ENCODE measurements at places on chromosomes 13 and 19.

DNA sequence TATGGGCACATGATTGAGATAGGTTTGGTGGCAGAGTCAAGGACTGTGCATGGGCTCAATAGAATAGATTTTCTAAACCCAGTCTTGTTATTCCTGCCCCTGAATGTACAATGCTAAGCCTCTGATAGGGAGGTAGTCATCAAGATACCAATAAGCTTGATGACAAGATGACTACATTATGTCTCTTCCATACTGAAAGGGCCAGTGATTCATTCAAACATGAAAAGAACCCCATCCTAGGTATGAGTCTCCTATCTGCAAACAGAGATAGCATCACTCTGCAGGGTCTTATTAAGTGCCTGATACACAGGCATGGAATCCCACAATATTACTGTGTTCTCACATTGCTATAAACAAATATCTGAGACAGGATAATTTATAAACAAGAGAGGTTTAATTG, 40.3 kb upstream of the UFM1 start:
- no peak for DNase-seq

GRCh38 chr19:55339889-55340783, 460 bp downstream of the KMT5C start:
- DNase-seq: no peak

- no peak for DNase-seq
Measured at GRCh38 chr13:79936368-79937136, 404.4 kb downstream of the SPRY2 start.

- no peak for DNase-seq
Measured at GRCh38 chr13:97386801-97387484, 47.0 kb upstream of the RAP2A start.

GRCh38 chr19:18102916-18103542, 5.5 kb downstream of the MAST3 start:
- no peak for DNase-seq

GRCh38 chr13:85255978-85256377, 543.2 kb downstream of the SLITRK6 start:
- DNase-seq: no peak

DNA sequence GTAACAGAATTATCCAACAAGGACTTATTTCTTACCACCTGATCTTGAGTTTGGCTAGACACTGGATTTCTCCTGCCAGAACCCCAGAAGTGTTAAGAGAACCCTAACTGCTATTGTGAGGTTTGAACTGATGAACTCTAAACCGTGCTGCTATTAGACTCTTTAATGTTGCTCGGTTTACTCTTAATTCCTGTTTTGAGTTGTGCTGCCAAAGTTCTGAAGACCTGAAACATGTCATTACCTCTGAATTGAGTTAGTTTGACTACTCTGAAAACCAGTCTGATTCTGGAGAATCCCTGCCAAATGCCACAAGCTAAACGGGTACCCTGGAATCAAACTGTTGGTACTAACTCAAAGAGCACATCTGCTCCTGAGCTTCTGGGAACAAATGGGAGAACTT, 215.5 kb downstream of the KLF12 start:
- no peak for DNase-seq

DNA sequence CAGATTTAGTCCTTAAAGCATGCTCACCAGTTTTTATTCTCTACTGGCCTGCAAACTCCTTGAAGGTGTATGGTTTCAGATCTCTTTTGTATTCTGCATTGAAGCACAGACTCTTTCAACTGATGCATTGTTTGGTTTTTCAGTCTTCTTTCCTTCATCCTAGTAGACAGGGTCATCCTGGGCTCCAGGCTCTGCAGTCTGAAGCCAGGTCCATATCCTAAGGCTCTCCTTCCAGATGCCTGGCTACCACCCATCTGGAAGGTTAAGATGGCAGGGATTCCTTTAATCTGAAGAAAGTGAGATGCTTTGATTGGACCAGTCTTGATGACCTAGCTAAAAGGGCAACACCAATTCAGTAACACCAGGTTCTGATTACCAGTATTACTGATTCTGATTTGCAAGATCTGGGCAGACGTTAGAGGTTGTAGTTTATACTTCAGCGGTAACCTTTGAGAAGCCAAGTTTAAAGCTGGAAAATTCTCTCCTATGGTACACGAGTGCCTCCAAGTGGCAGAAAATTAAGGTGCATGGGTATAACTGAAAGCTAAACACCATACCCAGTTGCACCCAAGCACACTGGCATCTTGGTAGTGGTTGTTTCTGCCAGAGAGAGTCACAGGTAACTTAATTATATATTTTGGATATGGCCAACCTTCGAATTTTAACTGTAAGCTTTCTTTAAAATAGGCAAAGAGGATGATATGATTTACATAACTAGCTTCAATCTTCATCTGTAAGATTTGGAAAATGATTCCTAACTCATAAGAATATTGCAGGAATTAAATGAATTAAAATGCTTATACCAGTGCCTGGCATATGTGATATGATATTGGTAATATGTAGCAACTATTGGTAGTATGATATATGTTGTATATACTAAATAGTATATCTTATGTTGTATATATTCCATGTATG, 1651.9 kb upstream of the MIR17HG start:
- no peak for DNase-seq

DNA sequence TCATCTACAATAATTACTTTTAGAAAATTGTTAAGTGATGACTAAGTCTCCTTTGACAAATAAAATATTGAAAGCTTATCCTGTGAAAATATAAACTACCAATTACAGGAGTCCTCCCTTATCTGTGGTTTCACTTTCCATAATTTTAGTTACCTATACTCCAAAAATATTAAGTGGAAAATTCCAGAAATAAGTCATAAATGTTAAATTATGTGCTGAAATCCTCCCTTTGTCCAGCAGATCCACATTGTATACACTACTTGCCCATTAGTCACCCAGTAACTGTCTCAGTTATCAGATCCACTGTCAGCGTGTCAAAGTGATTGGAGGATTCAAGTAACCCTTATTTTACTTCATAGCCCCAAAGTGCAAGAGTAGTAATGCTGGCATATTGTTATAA, 98.1 kb downstream of the SERP2 start:
- DNase-seq: no peak

- DNase-seq: no peak
Measured at GRCh38 chr19:56900573-56901097, 60.1 kb upstream of the PEG3 start.

GRCh38 chr13:44198826-44199225, 174.8 kb upstream of the SERP2 start:
- DNase-seq: no peak

DNA sequence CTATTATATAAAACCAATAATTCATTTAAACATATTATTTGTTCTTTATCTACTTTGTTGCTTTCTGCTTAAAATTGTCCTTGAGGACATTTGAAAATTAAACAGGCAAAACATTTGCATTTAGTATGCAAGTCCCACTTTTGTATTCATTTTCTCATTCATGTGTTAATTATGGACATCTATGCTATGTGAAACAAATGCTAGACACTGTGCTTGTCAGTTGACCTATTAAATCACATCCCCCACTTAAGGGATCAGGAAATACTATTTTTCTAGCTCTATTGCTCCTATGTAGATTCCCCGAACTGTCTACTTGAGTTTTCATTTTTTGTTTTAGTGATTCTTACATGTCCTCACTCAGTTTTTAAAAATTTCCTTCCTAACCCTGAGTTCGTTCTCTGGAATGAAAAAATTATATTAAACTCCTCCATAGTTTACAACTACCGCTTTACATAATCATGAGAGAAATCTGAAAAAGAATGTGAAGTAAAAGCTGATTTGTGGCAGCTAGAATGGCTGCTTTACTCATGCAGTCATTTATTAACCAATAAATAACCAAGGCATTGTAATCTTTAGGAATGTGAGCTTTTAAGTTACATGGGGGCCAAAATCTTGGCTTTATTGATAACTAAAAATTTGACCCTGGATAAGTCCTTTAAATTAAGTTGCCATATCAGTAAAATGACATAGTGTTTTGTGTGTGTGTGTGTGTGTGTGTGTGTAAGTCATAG, 188.5 kb downstream of the LIG4 start:
- DNase-seq: no peak

DNA sequence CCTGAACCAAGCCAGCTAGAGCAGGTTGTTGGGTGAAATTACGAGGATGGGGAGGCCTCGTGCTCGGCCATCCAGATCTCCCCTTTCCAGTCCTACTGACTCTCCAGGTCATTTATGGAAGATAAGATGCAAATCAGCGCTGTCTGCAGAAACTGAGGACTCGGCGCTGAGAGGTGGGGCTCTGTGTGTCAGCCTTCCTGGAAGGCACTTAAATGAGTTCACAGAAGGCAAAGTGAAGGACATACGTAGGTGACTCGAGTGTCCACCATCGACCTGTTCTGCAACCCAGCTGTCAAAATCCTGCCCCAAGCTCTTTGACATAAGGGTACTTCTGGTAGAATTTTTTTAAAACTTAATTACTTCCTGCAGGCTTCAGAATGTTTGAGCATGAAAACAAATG, 86.4 kb downstream of the RAB20 start:
- no peak for DNase-seq

DNA sequence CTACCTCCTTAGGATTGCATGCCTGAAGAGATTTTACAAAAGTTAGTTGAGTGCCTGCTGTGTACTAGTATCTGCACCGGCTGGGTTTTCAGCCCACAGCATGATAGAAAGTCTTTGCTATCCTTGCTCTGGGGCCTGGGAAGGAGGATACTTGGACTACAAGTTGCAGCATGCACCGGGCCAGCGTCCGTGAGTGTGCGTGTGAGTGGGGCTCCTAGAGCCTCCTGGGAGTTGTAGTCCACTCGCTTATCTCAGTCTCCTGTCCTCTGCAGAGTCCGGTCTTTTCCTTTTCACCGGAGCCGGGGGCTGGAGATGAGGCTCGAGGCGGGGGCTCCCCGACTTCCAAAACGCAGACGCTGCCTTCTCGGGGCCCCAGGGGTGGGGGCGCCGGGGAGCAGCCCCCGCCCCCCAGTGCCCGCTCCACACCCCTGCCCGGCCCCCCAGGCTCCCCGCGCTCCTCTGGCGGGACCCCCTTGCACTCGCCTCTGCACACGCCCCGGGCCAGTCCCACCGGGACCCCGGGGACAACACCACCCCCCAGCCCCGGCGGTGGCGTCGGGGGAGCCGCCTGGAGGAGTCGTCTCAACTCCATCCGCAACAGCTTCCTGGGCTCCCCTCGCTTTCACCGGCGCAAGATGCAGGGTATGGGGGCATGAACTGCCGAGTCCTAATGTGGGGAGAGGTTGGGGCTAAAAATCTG, 20.6 kb downstream of the BRSK1 start:
- no peak for DNase-seq

DNA sequence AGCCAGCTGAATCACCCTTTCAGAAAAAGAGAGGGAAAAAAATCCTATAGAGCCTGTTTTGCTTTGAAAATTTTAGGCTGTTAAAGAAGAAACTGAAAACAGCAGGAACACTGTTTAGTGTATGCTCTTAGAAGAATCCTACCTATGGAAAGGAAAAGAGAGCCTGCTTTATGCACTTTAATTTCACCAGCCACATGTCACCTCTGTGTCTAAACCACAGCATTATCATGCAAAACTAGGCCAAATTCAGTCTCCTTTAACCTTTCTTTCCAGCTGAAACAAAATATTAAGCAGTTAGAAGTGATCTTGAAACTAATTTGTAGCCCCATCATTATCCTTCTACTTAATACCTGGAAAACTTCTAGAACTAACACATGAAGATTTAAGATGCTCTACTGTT, 97.2 kb upstream of the MAB21L1 start:
- DNase-seq: no peak

- no peak for DNase-seq
Measured at GRCh38 chr13:109704771-109705635, 81.4 kb downstream of the IRS2 start.

DNA sequence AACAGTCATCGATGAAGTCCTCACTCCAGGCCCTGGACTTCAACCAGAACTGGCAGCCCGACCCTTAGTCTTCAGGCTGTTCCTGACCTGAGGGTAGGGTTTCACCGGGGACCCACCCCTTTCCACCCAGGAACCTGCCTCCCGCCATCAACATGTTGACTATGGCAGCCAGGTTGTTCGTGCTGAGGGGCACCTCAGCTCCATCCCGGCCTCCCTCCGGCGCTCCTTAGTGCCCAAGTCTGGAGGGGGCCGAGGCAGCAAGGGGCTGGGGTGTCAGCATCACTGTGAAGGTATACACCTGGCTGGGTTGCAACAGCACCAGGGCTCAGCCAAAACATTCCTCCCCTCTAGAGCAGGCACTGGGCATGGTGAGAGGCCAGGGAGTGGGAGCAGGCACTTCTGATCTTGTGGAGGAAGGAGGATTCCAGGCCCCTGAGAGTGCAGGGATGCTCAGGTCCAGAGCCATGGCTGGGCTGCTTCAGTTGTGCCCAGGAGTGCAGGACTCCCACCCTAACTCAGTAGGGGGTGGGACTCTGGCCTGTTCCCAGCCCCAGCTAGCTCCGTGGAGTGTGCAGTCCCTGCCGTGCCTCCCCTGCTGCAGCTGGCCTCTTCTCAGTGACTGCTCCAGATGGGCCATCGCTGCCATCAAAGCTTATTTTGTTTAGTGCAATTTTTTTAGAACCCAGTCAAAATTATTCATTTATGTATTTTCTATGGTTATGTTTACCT, 1445.9 kb downstream of the PCDH9 start:
- no peak for DNase-seq

- DNase-seq: no peak
Measured at GRCh38 chr13:111401151-111401550, 80.7 kb downstream of the TEX29 start.

- DNase-seq: no peak
Measured at GRCh38 chr13:43405457-43405856, 381.3 kb downstream of the ENOX1 start.

GRCh38 chr19:13623716-13624710, 117.7 kb upstream of the CACNA1A start:
- no peak for DNase-seq

- no peak for DNase-seq
Measured at GRCh38 chr13:83733293-83733692, 149.0 kb downstream of the SLITRK1 start.

DNA sequence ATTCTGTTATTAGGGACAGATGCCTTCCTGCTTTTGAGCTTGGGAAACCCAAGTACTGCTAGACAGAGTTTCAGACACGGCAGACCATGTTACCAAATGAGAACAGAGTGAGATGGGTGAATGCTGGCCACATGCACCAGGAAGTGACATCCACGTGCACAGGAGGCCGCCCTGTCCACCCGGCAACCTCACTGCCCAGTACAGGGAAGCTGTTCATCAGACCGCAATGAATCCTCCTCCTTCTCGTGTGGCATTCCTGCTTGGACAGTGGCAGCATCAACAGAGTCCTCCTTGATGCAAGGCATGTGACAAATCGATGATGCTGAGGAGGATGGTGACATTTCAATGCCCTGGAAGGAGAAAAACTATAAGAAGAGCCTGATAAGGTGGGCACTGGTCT, 191.0 kb upstream of the SOX1 start:
- DNase-seq: no peak

Data from stimulated activated CD8-positive, alpha-beta memory T cell treated with anti-CD3 and anti-CD28 coated beads, Interleukin-4, amount 100 ng/mL, for 4 hours (primary cell).